Endothelial cell of umbilical vein (primary cell): ENCODE measurements at places on chromosomes 12 and 14. TPM values are rescaled to one million over a fixed set of nuclear protein-coding genes. Genes with fewer than 3 reads are reported as not detected.

GRCh38 chr12:52243856-52244614, 11.0 kb downstream of the KRT7 start:
- no peaks in the 10 kb centered on the region for H3K27me3 ChIP-seq
- H3K36me3 ChIP-seq: peaks cover 5% of the 10 kb centered on the region
- H3K4me1 ChIP-seq: peaks cover 23% of the 10 kb centered on the region
- no peak overlapping the region for H3K4me3 ChIP-seq
- peak overlapping the region; percentile 61 for H3K27ac ChIP-seq

DNA sequence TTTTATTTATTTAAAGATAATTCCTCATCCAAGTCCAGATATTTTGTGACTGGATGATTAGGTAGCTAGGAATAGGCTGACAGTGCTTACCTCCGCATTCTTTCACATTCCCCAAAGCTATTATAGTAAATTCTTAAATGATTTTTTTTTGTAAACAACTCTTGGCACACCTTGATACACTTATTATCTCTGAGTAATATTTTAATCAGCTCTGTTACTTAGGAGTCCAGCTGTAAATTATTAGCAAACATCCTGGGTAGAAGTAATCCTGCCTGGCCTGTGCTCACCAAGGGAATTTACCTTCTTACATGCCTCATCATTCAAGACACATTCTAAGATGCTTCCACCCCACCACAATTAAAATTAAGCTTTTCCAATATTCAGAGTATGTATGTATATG, 186.1 kb downstream of the SLC2A13 start:
- DNase-seq: no peak
- H3K4me1 ChIP-seq: no peaks in the 10 kb centered on the region
- H3K27ac ChIP-seq: no peak overlapping the region
- H3K36me3 ChIP-seq: no peaks in the 10 kb centered on the region

- H3K36me3 ChIP-seq: no peaks in the 10 kb centered on the region
- H3K27ac ChIP-seq: no peak overlapping the region
- peak; percentile 30 for DNase-seq
Measured at GRCh38 chr12:104930388-104931326, 27.4 kb downstream of the SLC41A2 start.

GRCh38 chr14:77100961-77101360, 2.9 kb downstream of the CIPC start:
- H3K27ac ChIP-seq: no peak overlapping the region
- H3K36me3 ChIP-seq: peaks cover 2% of the 10 kb centered on the region
- no peak overlapping the region for H3K4me3 ChIP-seq
- peak; percentile 28 for DNase-seq

GRCh38 chr12:70657616-70658286, 20.5 kb upstream of the PTPRB start:
- no peaks in the 10 kb centered on the region for H3K36me3 ChIP-seq
- no peaks in the 10 kb centered on the region for H3K27me3 ChIP-seq
- H3K4me3 ChIP-seq: no peak overlapping the region
- H3K4me1 ChIP-seq: peaks cover 26% of the 10 kb centered on the region

DNA sequence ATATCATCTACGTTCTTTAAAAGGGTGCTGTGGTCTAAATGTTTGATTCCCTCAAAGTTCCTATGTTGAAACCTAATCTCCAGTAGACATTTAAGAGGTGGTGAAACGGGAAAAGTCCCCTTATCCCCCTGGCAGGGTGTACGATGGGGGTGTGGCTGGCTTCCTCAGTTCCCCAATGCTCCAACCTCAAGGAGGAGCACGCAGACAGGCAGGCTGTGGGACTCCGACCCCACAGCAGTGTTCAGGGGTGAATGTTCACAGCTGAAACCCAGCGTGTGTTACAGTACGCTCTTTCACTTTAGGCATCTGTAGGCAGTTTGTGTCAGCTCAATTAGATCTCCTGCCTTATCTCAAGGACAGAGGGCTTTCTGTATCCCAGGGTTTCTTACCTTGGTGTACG, 73.2 kb downstream of the SEC23A start:
- H3K4me3 ChIP-seq: no peak overlapping the region
- H3K27ac ChIP-seq: no peak overlapping the region
- no peaks in the 10 kb centered on the region for H3K4me1 ChIP-seq
- peaks cover 10% of the 10 kb centered on the region for H3K36me3 ChIP-seq
- H3K27me3 ChIP-seq: no peaks in the 10 kb centered on the region
- no peak for DNase-seq

DNA sequence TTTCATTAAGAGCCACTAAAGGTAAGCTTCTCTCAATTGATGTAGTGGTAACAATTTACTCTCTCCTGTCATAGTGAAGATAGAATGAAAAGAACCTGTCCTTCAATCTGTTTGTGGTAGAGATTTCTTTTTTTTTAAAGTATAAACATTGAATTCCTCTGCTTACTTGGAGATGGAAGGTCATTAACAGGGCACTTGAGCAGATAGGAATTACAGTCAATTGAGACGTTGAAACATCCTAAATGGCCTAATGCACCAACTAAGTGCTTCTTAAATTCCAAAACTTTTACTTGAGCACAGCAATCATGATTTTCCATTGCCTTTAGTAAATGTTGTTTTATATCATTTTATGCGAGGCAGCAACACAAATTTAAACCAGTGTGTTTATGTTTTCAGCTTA, 241.4 kb downstream of the FOXG1 start:
- H3K27me3 ChIP-seq: peaks cover 1% of the 10 kb centered on the region
- no peak overlapping the region for H3K4me3 ChIP-seq
- H3K27ac ChIP-seq: no peak overlapping the region
- DNase-seq: no peak

DNA sequence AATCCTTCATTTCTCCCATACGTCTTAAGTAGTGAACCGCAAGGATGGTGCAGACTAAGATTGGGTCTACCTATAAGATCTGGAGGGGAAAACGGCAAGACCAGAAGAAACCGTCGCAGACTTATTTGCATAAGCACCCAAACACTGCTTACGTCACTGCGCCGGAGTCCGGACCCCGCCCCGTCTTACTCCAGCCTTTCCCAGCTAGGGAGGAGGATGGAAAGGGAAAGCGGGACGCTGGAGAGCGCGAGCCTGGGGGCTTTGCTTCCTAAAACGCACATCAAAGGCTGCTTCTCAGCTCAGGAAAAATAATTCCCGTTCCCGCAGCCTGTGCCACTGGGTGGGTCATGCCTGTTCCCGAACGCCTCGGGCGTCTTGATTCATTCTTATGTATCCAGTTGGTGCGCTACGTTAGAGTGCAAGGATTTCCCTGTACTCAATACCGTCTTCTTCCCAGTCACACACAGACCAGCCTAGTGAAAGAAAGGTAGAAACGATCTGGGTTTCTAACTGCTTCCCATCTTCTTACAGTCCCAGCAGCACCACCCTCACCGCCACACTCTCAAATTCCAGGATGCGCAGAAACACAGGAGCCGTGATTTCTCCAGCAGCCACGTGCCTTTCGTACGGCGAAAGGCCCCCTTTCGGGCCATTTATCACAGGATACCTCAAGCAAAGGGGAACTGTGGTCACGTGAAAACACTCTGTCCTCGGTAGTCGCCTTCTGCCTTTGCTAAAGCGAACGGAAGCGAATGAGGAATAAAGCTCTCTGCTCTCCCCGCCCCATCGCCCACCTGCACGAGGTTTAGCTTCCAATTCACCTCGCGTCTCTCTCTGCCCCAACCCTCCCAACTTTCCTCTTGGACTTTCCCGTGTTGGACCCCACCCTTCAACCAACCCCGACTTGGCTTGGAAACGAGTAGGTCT, 1.1 kb downstream of the SLC6A15 start:
- H3K4me1 ChIP-seq: peaks cover 23% of the 10 kb centered on the region
- peak; percentile 58 for DNase-seq
- H3K27me3 ChIP-seq: peaks cover 19% of the 10 kb centered on the region
- peak overlapping the region; percentile 71 for H3K4me3 ChIP-seq
- no peak overlapping the region for H3K27ac ChIP-seq

- no peak for DNase-seq
- no peaks in the 10 kb centered on the region for H3K27me3 ChIP-seq
- H3K4me3 ChIP-seq: no peak overlapping the region
- no peaks in the 10 kb centered on the region for H3K36me3 ChIP-seq
- H3K4me1 ChIP-seq: no peaks in the 10 kb centered on the region
Measured at GRCh38 chr14:60933920-60934655, 46.8 kb downstream of the TRMT5 start.

GRCh38 chr14:74438351-74438915, 12.4 kb upstream of the SYNDIG1L start:
- H3K27me3 ChIP-seq: peaks cover 20% of the 10 kb centered on the region
- DNase-seq: no peak
- no peaks in the 10 kb centered on the region for H3K36me3 ChIP-seq
- no peaks in the 10 kb centered on the region for H3K4me1 ChIP-seq

GRCh38 chr12:16622338-16622737, 16.4 kb upstream of the LMO3 start:
- H3K4me1 ChIP-seq: no peaks in the 10 kb centered on the region
- DNase-seq: no peak
- no peaks in the 10 kb centered on the region for H3K36me3 ChIP-seq
- no peak overlapping the region for H3K4me3 ChIP-seq
- H3K27ac ChIP-seq: no peak overlapping the region

DNA sequence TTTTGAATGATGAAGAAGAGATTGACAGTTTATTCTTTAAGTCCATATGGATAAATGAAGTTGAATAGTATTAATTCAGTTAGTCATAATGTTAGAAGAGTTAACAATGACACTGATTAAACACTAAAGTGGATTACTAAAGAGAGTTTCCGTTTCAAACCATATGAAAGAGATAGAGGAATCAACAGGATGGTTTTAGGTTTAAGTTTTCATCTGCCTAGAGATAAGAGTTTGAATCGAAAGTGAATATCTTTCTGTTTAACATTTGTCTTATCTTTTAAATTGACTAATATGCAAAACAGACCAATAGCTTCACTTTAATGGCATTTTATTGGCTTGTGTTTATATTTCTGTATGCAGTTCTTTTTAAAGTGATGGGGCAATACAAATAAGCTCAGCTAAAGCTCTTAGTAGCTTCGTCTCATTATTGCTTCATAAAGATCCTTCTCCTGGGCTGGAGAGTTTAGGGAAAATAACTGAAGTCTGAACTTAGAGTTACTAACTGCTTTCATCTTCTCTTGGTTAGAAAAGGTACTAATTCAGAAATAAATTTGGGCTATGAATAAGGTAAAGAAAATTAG, 66.0 kb downstream of the MIPOL1 start:
- DNase-seq: no peak
- no peak overlapping the region for H3K27ac ChIP-seq
- H3K36me3 ChIP-seq: no peaks in the 10 kb centered on the region
- H3K4me3 ChIP-seq: no peak overlapping the region

GRCh38 chr14:54253195-54253947, 143.4 kb upstream of the CDKN3 start:
- H3K27ac ChIP-seq: no peak overlapping the region
- peaks cover 5% of the 10 kb centered on the region for H3K4me1 ChIP-seq
- DNase-seq: peak; percentile 61

- H3K4me1 ChIP-seq: peaks cover 26% of the 10 kb centered on the region
- no peak overlapping the region for H3K4me3 ChIP-seq
- no peaks in the 10 kb centered on the region for H3K36me3 ChIP-seq
- DNase-seq: no peak
- no peak overlapping the region for H3K27ac ChIP-seq
- H3K27me3 ChIP-seq: no peaks in the 10 kb centered on the region
Measured at GRCh38 chr12:47824198-47824597, 4.5 kb upstream of the HDAC7 start.

- H3K4me3 ChIP-seq: peak within 1 kb of the TSS; percentile 52
- H3K36me3 ChIP-seq: no peaks in the 10 kb centered on the region
- peaks cover 55% of the 10 kb centered on the region for H3K27me3 ChIP-seq
Measured at GRCh38 chr12:50057000-50057841, at the start of gene ASIC1. Gene ASIC1, plus strand, starts transcription at chr12:50057596. Its CDS starts 1,171 bp downstream, at chr12:50058767.

DNA sequence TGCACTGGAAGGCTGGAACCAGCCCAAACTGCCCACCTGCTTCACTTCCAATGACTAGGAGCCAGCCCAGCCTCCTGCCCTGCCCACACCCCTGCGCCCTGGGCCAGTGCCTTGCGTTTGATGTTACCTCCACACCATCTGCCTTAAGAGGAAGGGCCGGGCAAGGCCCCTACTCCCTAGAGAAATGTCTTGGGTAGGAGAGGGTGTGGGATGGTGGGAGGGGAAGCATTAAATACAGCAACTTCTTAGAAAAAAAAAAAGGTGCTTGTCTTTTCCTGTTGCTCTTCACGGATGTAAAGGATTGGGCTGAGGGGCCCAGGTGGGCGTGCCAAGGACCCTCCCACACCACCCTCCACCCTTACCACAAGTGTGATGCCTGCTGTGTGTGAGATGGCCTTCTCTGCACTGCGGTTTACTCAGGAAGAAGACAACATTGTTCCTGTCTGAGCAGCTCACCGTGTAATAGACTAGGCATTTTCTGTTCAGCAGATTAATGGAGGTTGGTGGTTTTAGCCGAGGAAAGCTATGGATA, 99.9 kb downstream of the NINJ2 start:
- no peaks in the 10 kb centered on the region for H3K4me1 ChIP-seq
- no peak for DNase-seq
- H3K27ac ChIP-seq: no peak overlapping the region
- no peak overlapping the region for H3K4me3 ChIP-seq

GRCh38 chr12:27107986-27108385, 25.6 kb upstream of the C12orf71 start:
- peaks cover 23% of the 10 kb centered on the region for H3K4me1 ChIP-seq
- no peak for DNase-seq
- no peak overlapping the region for H3K27ac ChIP-seq
- no peaks in the 10 kb centered on the region for H3K36me3 ChIP-seq
- H3K27me3 ChIP-seq: no peaks in the 10 kb centered on the region

DNA sequence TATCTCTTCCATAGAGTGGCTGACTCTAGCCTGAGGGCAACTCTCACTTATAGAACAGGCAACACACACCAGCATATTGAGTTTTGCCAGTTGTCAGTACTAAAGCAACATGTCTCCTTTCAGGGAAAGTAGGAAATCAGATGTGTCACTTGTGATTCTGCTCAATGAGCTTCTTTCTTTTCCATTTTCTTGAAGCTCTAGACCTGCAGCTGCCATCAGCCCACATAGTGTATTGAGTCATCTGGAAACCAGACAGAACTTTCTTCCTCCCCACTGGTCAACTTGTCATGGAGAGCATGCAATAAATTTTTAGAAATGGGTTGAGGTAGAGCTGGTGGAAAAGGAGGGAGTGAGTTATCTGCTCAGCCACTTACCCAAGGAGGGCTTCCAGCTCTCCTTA, 209.0 kb upstream of the PLEKHG7 start:
- no peak for DNase-seq
- H3K36me3 ChIP-seq: no peaks in the 10 kb centered on the region
- no peak overlapping the region for H3K4me3 ChIP-seq
- no peaks in the 10 kb centered on the region for H3K27me3 ChIP-seq
- H3K4me1 ChIP-seq: no peaks in the 10 kb centered on the region
- no peak overlapping the region for H3K27ac ChIP-seq

The CLEC4A gene
- 0.86 and 0.95 TPM in 2 replicates for total RNA-seq

The PTMS gene
- 518 and 555 TPM in 2 replicates for total RNA-seq

The KRT77 gene
- not detected in 2 replicates for total RNA-seq

The SLC7A7 gene
- total RNA-seq: 18.5 and 22.5 TPM in 2 replicates

The DPF3 gene
- 3.5 and 8.1 TPM in 2 replicates for total RNA-seq

The PRH1 gene
- 16.2 and 17.0 TPM in 2 replicates for total RNA-seq

The SELPLG gene
- 0.62 and 1.2 TPM in 2 replicates for total RNA-seq

The CCDC85C gene
- total RNA-seq: 17.8 and 22.2 TPM in 2 replicates

The TAS2R43 gene
- 0.88 and 1.8 TPM in 2 replicates for total RNA-seq

The PDE6H gene
- total RNA-seq: not detected in 2 replicates

The LACRT gene
- not detected in 2 replicates for total RNA-seq

The TAS2R8 gene
- total RNA-seq: not detected in 2 replicates
